ENCODE measurements at places on chromosomes 16 and 17. TPM values are rescaled to one million over a fixed set of nuclear protein-coding genes. Genes with fewer than 3 reads are reported as not detected.

Gene TAT
- polyA plus RNA-seq, result 0.14 TPM

Gene IGF2BP1
- polyA plus RNA-seq, result 0.10 TPM

Gene RBFOX1
- not detected for polyA plus RNA-seq

Gene CDYL2
- polyA plus RNA-seq, result 1.3 TPM

Gene RHBDL3
- 0.17 TPM for polyA plus RNA-seq
